DND-41 (cell line): ENCODE measurements at places on chromosomes 7 and 10.

DNA sequence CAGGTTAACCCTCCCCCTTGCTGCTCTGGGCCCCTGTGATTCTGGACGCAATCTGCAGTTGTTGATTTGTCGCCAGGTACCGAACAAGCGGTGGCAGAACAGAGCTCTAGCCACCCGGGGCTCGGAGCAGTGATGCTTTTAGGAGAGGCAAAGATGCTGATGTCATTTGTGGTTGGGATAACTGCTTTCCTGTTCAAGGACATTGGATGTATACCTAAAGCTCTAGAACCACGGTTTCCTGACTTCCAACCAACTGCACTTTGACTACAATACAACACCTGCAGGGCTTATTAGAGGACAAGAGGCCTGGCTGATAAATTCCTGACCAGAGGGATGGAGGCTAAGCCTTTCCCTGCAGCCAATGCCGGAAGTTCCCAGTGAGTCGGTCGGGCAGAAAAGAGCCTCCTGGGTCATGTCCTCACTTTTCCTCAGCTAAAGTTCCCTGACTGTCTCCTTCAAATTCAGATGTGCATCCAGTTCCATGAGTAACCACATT lies 6.5 kb upstream of the RBM20 start:
- DNase-seq: no peak

- no peak for DNase-seq
Observed at GRCh38 chr10:6619660-6620059, 39.6 kb upstream of the PRKCQ start.

GRCh38 chr7:37982423-37982822 lies 62.0 kb downstream of the EPDR1 start:
- DNase-seq: no peak

DNA sequence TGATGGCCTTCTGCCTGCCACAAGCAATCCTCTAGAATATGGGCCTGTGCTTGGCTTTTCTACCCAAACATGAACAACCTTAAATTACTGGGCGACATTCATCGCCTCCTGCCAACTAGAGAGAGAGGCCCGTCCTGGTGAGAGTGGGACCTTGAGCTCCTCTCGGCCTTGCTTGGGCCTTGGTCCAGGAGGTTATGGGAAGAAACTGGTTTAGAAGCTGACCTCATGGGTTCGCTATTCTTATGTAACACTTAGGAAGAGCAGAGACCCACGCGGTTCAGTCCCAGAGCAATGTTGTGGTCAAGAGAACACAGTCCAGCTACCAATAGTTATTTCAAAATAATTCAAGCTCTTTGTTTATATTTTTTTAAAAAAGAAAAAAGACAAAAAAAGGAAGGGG lies 176.3 kb upstream of the ZNF32 start:
- no peak for DNase-seq

GRCh38 chr10:95363303-95363912 lies 72.6 kb upstream of the PDLIM1 start:
- peak; percentile 39 for DNase-seq

DNA sequence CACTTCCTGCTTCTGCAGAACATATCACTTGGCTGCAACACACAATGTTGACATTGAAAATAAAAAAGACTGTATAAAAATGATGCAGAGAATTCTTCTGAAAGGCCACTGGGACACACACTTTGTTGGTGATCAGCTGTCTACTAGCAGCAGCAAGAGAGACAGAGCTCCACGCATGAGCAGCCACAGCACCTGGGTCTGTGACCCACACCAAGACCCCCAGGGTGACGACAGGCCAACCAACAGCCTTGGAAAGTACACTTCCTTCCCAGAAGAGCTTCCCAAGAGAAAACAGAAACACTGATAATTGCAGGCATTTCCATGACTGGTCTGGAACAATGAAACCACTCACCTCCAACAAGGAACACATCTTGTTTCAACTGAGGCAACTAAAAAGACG lies 239.0 kb downstream of the DIP2C start:
- no peak for DNase-seq

GRCh38 chr10:123972481-123973401 lies 81.1 kb upstream of the CPXM2 start:
- DNase-seq: no peak
